ENCODE measurements at places on chromosomes 6 and 20.

- DNase-seq: no peak
Measured at GRCh38 chr6:154852687-154853086, 119.5 kb downstream of the SCAF8 start.

DNA sequence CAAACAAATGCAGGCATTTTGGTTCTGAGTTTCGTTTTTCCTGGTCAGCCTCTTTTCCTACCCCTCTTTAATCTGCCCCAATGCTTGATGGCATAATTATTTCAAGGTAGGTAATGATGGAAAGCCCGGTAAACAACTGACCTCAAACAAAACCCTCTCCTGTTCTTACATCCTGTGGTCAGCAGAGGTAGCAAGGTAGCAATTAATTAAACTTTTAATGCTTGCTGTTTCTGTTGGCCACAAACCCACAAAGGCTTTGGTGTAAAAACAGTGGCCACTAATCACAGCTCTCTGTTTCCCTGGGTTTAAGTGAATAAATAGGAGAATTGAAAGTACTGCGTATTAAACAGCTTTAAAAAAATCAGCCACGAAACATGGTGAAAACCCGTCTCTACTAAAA lies 261.5 kb upstream of the SOX4 start:
- DNase-seq: no peak

DNA sequence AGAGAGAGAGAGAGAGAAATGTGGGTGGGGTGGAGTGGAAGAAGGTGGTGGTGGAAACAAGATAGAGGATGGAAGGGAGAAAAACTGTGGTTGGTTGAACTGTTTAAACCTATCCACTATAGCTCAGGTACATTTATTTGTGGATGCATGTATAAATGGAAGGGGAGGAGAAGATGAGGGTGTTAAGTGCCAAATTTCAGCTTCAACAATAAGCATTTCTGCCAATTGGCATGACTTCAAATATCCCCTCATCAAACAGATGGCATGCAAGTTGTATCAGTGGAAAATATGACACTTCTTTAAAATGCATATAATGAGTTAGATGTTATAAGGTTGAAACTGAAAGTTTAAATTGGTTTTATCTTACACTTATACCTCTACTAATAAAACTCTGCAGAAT lies 216.1 kb downstream of the LMBRD1 start:
- no peak for DNase-seq

DNA sequence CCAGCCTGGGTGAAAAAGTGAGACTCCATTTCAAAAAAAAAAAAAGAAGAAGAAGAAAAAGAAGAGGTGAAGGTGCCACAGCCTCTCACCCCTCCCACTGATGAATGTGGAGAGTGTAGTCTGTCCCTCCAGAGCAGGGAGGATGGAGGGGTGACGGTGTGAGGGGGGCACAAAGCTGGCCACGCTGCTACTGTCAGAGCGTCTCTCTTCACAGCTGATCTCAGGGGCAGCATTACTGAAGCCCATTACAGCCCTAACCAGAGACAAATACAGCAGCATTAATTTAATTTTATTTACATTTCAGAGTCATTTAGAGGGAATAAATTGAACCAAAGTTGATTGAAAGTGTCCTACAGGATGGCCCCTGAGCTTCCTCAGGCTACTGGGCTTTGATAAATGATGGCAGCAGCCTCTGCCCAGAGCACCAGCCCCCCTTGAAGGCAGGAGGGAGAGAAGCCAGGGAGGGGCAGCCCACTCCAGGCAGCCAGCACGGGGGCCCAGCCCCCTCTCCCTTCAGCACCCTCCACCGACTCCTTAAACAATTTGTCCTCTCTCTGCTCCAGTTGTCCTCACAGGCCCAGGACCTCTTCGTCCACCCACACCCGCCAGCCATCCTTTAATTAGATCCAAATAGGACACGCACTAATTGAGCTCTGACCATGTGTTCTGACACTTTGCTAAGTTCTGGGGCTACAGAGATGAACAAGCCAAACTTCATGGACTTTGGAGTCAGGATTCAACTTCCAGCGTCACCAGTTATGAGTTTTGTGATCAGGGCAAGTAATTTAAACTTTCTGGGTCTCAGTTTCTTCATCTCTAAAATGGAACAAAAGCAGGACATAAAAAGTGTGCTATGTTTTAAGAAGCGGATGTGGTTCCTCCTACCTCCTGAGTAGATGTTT lies 18.6 kb upstream of the ZFAND3 start:
- DNase-seq: no peak

DNA sequence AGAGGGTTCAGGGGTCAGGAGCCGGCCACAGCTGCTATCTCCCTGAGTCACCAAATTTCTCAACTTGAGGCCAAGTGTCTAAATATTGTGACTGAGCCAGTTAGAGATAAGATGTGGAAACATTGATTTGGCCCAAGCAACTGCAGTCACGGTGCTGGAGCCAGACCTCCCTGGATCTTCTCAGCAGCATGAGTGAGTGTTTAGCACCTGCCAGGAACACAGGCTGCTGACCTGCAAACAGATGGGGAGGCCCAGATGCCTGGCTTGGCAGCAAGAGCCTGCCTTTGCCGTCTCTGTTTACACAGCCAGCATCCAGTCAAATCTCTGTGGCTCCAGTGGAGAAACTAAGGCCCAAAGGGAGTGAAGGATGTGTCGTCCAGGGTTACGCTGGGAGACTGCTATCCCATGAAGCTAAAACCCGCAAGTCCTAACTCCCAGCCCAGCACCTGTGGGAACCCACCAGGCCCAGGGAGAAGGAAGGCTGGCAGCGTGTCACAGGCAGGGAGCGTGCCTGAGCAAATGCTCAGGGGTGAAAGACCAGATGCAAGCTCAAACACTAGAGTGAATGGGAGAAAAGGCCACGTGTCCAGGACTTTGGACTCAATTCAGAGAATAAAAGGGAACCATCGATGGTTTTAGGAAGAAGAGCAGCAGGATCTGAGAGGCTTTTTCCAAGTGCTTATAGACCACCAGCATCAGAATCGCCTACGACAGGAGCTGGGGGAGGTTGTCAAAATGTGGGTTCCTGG lies 15.9 kb upstream of the PTGIS start:
- peak; percentile 97 for DNase-seq

DNA sequence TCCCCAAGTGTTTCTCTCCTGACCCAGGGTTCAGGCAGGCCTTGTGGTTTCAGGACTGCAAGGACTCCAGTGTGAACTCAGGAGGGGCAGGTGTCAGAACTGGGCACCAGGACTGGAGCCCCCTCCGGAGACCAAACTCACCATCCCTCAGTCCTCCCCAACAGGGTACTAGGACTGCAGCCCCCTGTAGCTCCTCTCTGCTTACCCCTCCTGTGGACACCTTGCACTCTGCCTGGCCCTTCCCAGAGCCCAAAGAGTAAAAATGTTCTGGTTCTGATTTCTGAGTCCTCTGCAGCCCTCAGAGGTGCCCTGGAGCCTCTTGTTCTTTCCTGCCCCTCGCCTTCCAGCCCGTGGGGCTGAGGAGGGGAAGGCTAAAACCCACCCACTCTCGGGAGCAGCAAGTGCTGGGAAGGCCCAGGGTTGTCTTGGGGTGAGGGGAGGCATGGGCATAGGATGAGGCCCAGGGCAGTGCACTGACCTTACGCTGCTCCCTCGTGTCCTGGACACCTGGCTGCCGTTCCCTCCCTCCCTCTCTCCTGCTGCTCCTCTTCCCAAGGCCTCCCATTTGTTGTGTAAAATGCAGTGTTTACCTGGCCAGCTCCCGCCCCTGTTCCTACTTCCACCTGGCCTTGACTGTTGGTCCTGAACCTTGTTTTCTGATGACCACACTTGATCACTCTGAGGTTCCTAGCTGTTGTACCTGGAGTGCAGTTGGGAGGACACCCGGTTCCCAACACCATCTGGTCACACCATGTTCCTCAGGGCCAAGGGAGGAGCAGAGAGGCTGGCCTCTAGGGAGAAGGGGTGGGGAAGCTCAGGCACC lies 9.9 kb downstream of the CNPY3 start:
- no peak for DNase-seq

DNA sequence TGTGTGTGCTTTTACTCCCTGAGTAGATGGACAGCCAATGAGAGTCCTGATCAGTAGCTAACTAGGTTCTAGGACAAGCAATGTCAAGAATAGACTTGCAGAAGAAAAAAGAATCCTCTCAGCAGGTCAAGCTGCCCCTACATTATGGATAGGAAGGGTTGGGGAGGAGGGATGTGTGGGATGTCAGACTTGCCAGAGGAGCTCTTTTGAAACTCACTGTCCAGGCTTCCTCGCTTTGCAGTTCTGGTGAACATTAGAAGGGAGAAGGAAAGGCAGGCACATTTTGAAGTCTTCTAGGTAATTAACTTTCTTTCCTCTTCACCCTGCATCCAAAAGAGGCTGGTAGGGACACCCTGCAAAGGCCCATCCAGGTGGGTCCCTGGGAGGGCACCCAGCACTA lies 48.7 kb downstream of the SYNE1 start:
- no peak for DNase-seq

DNA sequence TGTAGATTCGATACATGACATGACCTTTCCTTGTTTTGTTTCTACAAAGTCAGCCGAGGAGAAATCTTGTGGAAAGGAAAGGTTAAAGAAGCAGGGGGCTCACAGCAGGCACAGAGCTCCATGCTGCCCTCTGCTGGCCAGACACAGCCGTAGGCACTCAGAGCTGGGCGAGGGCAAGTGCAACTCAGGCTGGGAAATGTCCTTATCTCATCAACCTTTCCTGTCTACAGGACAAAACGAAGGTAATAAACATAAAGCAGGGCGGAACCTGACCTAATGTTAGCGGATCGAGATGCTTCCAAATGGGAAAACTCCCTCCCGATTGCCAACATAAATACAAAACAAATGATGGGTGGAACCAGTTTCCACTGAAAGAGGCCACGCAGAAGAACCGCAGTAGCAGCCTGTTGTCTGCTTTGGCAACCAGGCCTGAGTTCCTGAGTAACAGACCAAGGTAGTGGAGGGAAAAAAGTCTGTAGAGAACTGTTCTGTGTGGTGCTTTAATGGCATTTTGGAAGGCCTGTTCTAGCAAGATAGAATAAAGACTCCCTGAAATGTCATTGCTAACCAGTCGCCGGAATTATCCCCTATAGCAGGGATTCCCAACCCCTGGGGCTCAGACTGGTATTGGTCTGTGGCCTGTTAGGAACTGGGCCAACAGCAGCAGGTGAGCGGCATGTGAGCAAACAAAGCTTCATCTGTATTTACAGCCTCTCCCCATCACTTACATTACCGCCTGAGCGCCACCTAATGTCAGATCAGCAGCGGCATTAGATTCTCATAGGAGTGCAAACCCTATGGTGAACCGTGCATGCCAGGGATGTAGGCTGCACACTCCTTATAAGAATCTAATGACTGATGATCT lies 85.2 kb downstream of the MBOAT1 start:
- DNase-seq: peak; percentile 22

- peak; percentile 30 for DNase-seq
Measured at GRCh38 chr6:34773916-34774315, 16.6 kb downstream of the SNRPC start.

GRCh38 chr6:137172734-137173431 lies 561 bp downstream of the IL22RA2 start:
- DNase-seq: no peak

DNA sequence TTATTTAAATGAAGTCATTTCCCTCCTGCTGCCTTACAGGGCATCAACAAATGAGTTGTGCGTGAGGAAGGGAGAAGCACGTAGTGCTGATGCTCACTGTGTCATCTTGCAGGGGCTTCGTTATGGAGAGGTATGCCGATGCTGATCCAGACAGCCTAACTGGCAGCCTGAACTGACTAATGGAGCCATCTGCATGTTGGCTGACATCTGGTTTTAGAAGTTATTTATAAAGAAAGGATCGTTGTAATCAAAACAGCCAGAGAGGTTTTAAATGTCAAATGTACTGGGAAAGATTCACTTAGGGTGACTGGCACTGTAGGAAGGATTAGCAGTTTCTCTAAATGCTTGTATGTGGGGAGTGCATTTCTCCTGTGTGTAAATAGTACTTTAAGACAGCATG lies 54.6 kb downstream of the FARS2 start:
- DNase-seq: no peak

Data from MV-4-11 (cell line).